NCI-H187 (cell line): ENCODE measurements at places on chromosomes 2 and 18.
A peak's percentile ranks its signal among the peaks of the same experiment; 100 is the strongest.

DNA sequence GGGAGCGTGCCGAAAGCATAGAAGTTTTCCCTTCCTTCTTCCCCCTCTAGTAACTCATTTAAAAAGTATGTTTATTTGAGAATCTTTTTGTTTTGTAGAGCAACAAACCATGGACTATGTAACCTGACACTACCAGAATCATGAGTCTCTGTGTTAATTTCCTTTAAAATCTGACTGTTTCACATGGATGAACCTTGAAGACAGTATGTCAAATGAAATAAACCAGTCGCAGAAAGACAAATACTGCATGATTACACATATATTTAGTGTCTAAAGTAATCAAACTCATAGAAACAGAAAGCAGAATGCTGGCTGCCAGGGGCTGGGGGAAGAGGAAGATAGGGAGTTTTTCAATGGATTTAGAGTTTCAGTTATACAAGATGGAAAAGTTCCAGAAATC is 32.3 kb downstream of the PTPN2 start:
- no peak for DNase-seq

DNA sequence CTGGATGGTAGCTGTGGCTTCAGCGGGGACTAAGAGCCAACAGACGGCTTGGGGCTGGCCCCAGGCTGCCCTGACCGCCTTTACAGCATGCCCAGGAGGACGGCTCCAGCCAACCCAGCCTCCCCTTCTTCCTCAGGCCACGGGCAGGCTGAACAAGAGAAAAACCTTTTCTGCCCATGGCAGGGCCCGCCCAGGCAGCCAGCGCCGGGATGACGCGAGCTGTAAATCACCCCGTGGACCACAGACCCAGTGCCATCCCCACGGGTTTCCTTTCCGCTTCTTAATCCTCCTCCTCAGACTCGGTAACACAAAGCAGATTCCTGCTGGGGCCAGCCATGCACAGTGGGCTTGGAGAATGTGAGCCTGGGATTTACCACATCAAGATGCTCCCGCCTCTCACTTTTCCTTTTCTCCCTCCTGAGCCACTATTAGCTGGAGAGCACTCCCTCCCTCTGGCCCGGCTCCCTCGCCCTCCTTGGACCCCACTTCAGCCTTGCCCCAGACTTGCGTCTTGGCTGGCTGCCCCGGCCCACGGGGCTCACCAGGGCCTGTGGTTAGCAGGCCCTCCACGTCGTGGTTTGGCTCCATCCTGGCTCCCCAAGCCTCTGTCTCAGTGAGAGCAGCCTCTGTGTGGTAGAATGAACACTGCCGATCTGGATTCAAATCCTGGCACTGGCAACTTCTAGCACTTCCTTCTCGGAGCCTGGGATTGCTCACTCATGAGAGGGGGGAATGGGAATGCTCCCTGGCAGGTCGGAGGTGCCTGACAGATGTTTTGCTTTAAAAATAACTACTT is 31.4 kb downstream of the ATOH8 start:
- DNase-seq = no peak

- DNase-seq = peak; percentile 0
Observed at GRCh38 chr18:37668971-37669747, 103.6 kb upstream of the CELF4 start.

DNA sequence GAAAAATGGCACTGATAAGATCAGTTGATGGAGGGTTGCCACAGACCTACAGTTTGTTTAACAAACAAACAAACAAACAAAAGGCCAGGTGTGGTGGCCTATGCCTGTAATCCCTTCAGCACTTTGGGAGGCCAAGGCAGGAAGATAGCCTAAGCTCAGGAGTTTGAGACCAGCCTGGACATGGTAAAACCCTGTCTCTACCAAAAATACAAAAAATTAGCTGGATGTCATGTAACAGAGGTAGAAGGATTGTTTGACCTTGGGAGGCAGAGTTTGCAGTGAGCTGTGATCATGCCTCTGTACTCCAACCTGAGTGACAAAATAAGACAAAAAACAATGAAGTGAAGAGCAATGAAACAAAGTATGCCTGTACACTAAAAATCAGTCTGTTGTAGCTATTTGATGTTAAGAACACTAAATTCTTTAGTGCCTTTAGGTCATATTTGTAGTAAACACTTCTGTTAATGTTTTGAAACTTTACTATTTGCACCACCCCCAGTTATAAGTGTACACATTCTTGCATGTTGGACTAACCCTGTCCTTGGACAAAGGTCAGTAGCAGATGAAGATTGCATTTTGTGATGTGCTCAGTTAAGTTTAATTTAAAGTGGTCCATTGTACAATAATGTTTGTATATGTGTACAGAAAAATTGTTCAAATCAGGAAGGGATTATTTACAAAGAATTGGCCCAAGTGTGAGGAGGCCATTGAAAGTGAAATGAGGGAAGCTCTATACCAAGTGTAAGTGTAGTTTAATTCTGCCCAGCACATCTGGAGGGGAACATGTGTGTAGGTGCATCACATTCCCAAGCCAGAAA is 73.9 kb downstream of the KYNU start:
- DNase-seq = no peak

GRCh38 chr2:68544811-68545210 is 77.4 kb downstream of the APLF start:
- DNase-seq = no peak

DNA sequence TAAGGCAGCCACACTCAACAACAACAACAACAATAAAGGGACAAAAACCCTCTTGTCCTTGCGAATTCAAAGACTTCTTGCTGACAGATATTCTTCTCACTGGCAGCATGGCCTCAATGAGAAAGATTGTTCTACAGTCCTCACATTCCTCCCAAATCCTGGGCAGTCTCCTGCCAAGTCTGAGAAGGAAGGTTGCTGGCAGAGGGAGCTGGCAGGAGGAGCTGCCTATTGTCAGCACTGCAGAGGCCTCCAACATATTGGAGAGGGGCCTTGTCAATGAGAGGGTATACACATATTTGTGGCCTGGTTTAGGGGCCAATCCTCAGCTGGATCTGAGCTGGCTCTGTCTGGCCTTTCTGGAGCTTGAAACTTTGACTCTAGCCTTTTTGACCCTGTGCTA is 63.5 kb downstream of the LAMA3 start:
- DNase-seq = no peak

DNA sequence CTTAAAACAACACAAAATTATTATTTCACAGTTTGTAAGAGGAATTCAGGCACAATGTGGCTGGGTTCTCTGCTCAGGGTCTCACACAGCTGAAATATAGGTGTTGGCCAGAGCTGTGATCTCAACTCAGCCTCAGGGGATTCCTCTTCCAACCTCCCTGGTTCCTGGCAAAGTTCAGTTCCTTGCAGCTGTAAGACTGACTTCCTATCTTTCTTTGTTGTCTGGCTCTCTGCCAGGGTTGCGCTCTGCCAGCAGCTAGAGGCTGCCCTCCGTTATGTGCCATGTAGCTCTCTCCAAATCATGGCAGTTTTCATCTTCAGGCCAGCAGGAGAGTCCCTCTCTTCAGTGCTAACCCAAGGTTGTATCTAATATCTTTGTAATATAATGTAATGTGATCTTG is 272.5 kb upstream of the KCNJ3 start:
- no peak for DNase-seq

DNA sequence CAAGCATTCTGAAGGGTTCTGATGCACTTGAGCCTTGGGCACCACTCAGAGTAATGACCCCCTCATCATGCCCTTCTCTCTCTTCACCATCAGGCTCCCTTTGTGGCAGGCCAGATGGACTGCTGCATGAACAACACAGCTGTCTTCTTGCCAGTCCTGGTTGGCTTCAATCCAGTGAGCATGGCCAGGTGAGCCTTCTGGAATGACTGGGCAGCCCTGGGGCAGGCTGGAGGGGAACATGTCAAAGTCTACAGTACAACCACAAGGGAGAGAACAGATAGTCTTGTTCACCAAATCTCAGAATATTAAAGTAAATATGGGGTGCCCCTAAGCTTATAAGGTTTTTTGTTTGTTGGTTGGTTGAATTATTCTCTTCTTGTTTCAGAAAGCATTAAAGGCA is 4.4 kb downstream of the GCKR start:
- DNase-seq = no peak

DNA sequence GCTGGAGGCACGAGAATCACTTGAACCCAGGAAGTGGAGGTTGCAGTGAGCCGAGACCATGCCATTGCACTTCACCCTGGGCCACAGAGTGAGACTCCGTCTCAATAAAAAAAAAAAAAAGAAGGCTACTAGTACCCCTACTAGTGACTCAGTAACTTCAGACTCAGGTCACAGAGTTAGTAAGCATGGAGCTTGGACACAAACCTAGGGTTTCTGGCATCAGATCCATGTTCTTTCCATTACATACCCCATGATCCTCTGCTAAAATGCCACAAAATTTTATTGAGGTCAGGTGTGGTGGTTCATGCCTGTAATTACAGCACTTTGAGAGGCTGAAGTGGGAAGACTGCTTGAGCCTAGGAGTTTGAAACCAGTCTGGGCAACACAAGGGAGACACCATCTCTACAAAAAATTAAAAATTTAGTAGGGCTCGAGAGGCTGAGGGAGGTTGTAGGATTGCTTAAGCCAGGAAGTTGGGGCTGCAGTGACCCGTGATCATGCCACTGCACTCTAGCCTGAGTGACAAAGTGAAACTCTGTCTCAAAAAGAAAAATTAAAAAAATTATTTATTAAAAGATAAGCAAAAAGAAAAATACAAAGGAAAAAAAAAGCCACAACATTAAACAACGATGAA is 45.1 kb downstream of the DHX57 start:
- DNase-seq = no peak

- no peak for DNase-seq
Observed at GRCh38 chr2:68548396-68548795, 81.0 kb downstream of the APLF start.

GRCh38 chr2:240998995-240999791 is 775 bp downstream of the SNED1 start:
- DNase-seq = no peak

GRCh38 chr2:120348134-120348736 is 2.3 kb downstream of the INHBB start:
- DNase-seq = no peak

DNA sequence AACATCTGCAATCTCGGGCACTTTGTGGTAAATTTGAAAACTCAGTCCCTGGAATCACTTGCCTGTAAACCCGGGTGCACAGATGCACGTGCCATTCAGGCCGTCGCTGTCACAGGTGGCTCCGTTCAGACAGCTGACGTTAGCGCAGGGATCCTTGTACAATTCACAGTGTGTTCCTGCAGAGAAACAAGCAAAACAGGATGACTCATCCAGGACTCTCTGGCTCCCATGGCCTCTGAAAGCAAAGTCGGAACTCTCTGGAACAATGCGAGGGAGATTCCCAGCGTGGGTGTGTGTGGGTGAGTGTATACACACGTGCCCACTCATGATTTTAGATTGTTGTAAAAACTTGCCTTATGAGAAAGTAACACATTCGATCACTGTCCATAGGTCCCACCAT is 136.1 kb upstream of the PID1 start:
- DNase-seq = peak; percentile 26

DNA sequence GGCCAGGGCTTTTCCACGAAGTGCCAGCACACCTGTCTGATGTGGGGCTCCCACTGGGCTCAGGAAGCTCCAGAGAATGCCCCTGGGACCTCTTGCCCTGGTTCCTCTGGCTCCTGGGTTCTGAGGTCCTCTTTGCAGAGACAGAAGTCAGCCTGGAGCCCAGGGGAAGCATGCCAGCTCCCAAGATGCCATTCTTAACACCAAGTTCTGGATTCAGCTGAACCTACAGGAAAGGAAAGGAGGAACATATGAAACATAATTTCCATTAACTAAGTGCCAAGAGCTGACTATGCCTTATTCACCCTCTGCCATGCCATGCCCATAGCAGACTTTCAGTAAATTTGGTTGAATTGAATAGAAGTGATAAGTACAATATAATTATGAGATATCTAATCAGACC is 21.9 kb downstream of the FAM124B start:
- no peak for DNase-seq

GRCh38 chr2:102303589-102303988 is 7.8 kb upstream of the IL1RL1 start:
- no peak for DNase-seq

- DNase-seq = no peak
Observed at GRCh38 chr2:121120411-121120810, 164.6 kb downstream of the TFCP2L1 start.

GRCh38 chr2:27095745-27096651 is 9.4 kb downstream of the KHK start:
- no peak for DNase-seq
